Kidney capillary endothelial cell (primary cell): ENCODE measurements at places on chromosomes 2 and 18.

- DNase-seq: no peak
Measured at GRCh38 chr2:20563833-20564232, 87.1 kb downstream of the HS1BP3 start.

- no peak for DNase-seq
Measured at GRCh38 chr2:238096311-238097011, 3.7 kb upstream of the ESPNL start.

- no peak for DNase-seq
Measured at GRCh38 chr2:68768951-68769350, 34.3 kb downstream of the ARHGAP25 start.

GRCh38 chr2:107259408-107260195 lies 373.6 kb upstream of the ST6GAL2 start:
- no peak for DNase-seq

- DNase-seq: no peak
Measured at GRCh38 chr2:207478572-207478971, 51.2 kb upstream of the CREB1 start.

GRCh38 chr2:137220438-137220993 lies 455.2 kb downstream of the THSD7B start:
- no peak for DNase-seq

- no peak for DNase-seq
Measured at GRCh38 chr2:205051417-205051816, 506.1 kb downstream of the PARD3B start.

GRCh38 chr2:212832211-212833195 lies 293.9 kb upstream of the ERBB4 start:
- DNase-seq: no peak

DNA sequence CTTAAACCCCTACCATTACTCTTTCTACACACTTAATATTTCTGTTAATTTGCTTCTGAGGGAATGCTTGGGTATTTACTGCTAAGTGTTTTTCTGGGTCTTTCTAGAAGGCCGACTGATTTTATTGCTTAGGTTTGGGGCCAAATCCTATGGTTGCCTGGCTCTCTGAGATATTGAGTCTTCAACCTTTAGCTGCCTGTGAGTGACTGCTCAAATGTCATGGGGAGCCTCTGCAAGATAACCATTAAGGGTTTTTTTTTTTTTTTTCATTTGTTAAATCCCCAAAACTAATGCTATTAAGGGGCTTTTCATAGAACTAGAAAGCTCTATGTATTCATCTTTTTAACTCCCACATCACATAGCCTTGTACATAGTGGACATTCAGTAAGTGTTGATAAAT lies 5.0 kb downstream of the OSBPL6 start:
- no peak for DNase-seq

DNA sequence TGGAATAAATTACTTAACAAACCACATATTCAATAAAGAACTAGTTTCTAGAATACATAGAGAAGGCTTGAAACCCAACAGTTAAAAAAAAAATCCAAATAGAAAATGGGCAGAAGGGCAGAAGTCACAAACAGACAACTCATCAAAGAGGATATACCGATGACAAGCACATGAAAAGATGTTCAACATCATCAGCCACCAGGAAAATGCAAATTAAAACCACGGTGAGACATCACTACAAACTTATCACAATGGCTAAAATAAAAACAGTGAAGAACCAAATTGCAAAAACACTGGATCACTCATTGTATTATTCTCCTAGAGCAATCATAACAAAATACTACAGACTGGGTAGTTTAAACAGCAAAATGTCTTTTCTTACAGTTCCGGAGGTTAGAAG lies 14.5 kb downstream of the SESTD1 start:
- DNase-seq: no peak

DNA sequence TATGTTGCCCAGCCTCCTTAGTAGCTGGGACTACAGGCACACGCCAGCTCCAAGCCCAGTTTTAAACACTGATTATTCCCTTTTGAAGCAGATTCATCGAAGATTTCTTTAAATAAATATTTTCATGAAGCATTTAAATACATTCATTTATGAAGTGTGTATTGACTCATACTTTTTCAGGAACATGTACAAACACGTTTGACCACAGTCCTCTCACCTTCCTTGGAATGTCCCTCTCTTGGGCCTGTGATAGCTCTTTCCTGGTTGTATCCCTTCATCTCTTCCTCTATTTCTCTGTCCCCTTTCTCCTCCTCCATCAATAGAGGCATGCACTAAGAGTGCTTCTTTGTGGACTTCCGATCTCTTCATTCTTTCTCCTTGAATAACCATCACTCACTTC lies 2.5 kb downstream of the PSTPIP2 start:
- no peak for DNase-seq

GRCh38 chr18:75779450-75779849 lies 351.9 kb upstream of the SMIM21 start:
- no peak for DNase-seq

- no peak for DNase-seq
Measured at GRCh38 chr2:199685669-199686068, 165.3 kb downstream of the FTCDNL1 start.

DNA sequence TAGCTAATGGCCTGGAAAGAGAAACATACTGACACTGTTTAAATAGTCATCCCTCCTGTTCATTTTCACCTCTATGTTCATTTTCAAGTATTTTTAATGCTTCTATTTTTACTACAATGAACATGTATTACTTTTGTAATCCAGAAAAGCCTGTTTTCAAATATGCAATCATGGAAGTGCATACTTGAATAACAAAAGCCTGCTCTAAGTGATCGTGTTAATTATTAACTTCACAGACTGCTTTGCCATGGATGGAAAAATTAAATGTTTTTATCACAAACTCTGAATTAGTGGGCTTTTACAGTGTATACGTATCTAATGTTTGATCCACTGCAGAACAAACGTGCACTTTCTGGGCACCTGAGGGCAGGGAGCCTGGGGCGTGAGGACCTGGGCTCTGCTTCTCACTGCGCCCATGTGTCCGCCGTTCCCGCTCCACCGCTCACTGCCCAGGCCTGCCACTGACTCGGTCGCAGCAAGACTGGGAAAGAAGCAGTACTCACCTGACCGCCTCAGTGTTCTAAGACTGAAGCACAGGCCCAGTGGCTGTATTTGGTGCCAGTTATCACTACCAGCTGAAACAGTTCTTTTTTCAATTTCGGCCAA lies 80.6 kb downstream of the UXS1 start:
- DNase-seq: no peak

- no peak for DNase-seq
Measured at GRCh38 chr2:227853765-227854271, 17.6 kb upstream of the DAW1 start.

GRCh38 chr18:79501006-79501405 lies 105.3 kb downstream of the NFATC1 start:
- no peak for DNase-seq

GRCh38 chr18:50451100-50451842 lies 76.4 kb downstream of the SKA1 start:
- no peak for DNase-seq

DNA sequence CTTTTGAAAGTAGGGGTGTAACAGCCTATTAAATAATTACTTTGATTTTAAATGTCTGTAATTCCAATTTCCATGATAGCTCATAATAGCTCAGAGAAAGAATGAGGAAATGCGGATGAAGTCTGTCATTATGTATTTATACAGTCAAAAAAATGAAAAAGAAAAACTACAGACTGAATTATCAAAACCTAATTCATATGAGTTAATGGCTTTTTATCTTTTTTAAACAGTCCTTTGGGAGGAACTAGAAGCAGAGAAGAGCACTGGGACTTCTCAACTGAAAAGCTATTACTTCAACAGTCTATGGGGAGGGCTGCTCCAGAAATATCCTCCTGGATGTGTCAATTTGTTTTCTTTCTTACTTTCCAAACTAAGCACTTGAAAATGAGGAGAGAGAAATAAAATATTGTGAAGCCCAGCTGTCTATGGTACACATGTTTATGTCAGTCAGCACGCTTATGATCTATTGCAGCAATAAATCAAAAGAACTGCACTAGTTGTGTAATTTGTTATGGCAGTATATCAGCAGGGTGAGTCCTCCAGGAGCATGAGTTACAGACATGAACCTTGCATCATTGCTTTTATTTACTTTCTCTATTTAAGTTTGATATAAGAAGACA lies 1550.2 kb downstream of the LRP1B start:
- no peak for DNase-seq

GRCh38 chr2:173652767-173653431 lies 298.2 kb downstream of the CDCA7 start:
- DNase-seq: peak; percentile 60

DNA sequence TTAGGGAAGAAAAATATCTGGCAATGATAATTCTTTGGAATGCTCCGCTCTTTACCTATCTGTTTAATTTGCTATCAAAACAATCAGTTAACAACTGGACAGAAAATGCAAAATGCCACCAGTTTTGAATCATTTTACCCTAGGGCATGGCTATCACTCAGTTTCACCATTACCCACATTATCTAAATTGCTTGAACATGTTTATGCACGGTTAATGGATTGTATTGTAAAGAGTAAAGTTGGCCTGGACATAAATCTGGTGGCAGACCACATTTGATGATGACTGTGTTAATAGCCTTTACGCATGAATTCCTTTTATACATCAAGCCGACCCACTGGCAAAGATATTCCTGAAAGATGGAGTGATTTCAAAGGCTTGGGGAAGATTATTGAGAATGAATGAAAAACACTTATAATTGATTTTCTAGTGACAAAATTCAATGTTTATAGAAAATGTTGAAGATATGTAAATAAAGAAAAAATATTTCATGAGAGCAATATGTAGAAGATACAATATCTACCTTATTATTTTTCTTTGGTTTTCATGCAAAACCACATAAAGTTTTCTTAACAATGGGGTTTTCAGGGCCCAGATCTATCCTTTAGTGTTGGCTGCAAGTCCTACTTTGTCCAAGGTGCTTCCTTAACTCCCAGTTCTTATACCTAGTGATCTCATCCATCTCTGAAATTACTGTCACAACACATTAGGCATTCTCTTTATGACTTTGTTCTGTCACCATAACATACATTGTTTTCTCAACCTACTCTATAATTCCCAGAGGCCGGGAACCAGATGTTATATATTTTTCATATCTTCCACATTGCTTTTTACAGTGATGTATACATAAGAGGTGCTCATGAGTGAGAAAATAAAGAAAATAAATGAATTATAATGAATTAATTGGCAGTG lies 265.1 kb downstream of the RIT2 start:
- DNase-seq: no peak

DNA sequence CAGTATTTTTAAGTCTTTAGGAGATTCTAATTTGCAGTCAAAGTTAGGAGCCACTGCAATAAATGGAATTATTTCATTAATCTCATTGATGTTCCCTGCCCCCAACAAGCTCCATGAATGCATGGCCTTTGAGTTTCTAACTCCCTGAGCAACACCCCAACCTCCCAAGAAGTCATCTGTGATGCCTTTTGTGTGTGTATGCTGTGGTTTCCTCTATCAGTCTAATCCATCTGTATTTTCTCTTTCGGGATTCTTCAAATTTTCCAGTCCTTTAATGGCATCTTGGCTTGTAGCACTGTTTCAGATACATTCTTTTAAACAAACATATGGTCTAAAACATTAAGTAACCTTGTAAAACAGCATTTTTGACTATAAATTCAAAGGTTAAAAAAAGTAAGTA lies 16.8 kb downstream of the SERPINB10 start:
- DNase-seq: no peak

GRCh38 chr2:232878855-232879617 lies 9.0 kb downstream of the SNORC start:
- no peak for DNase-seq

DNA sequence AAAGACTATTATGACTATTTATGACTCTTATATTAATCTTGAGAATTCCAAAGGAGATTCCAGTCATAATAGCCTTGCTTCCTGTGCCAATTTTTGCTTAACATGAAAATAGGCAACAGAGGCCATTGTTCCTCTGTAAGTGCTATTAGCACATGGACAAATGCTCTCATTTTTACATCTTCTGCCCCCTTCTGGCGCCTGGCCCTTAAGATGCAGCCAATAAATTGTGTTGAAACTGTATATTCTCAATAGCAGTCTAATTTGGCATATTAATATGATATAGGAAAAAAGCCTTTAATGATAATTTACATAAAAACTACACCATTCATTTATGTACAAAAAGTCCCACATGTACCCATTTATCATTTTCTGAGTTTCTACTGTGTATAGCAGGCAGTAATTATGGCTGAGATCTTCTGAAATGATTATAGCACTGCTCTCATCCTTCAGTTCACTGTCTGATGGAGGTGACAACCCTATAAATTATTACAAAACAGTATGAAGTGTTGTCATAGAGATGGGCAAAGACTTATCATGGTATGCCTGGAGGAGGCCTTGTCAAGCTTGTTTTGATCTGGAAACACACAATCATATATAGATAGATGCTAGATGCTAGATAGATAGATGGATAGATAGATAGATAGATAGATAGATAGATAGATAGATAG lies 613.3 kb downstream of the TSN start:
- DNase-seq: peak; percentile 7

- DNase-seq: peak; percentile 59
Measured at GRCh38 chr2:118089139-118089800, 999 bp downstream of the INSIG2 start.

DNA sequence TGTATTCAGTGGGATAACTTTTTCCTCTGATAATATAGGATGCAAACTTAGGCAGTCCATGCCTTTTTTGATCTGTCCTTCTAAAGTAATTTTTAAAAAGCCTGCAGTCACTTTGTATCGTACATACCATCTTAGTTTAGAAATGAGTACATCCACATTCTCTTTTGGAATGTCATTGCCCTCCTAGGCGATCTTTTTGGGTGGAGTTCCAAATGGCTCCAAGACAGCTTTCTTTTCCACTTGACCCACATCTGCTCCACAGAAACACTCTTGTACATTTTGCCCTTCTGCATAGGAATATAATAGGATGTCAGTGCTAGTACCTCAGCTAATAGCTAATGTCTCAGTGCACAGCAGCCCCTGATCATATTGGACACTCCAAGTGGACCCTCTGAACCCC lies 21.8 kb upstream of the HTR2B start:
- DNase-seq: no peak

DNA sequence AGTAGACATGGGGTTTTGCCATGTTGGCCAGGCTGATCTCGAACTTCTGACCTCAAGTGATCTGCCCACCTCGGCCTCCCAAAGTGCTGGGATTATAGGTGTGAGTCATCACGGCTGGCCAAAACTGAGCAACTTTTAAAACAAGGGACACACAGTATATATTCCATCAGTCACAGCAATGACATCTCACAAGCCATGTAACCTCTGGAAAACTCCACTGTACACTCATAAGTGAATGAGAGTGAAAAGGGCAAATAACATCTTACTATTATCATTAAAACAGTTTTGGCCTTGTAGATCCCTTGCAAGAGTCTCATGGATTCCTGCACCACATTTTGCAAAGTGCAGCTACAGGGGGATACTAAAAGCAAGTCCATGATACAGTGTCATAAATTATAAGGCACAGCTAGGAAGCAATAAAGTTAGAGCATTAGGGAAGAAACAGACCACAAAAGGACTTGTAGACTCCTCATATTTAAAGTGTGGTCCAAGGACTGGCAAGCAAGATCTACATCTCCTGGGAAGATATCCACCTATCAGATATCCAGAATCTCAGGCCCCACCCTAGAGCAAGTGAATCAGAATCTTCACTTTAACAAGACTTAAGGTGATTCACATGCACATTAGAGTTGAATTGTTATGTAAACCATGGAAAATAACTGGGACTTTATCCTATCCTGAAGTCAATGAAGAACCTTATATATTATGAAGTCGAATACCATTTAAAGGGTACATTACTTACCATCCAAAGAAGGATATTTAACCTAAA lies 5.7 kb downstream of the SMC6 start:
- DNase-seq: no peak
